Kidney tubule cell (primary cell): ENCODE measurements at places on chromosomes 6 and 20.
A peak's percentile ranks its signal among the peaks of the same experiment; 100 is the strongest.

DNA sequence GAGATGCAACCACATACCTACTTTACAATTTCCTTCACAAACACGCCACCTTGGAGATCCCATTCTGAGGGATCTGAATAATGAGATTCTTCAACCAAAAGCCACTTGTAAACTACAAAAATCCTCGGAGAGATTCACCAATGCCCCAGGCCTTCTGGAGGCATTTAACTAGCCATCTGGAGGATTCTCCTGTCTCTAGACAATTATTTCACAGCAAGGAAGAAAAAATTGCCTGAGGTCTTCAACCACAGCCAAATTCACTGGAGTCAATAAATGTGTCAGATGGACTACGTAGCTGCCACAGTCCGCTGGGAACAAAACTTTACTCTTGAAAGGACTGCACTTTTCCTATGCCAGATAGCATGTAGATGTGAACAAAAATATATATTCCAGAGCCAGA is 19.0 kb upstream of the DCDC2 start:
- no peak for DNase-seq

DNA sequence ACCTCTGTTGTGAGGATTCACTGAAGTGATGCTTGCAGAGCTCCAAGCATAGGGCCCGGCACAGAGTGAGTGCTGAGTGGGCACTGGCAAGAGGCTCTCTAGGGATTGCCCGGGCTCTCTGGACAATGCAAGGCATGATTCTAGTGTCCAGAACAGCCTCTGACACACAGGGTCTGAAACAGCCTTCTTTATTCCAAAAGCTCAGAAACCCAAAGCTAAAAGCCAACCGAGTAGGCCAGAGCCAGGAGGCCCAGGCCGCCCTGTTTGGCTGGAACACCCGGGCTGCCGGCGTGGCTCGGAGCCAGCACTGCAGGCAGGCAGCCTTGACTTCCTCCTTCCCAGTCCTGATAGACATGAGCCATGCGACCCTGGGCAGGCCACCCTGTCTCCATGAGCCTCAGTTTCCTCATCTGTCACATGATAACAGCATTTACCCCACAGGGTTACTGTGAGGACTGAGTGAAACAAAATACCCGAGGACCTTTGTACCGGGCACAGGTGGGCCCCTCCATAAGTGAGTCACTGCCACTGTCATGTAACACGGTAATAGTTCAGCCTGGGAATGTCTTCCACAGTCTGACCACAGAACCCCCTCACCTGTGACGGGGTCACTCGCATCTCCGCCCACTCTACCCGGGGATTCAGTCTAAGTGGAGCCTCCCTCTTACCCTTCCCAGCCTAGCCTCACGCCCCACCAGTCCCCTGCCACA is 51.5 kb downstream of the PTPRT start:
- peak; percentile 13 for DNase-seq

DNA sequence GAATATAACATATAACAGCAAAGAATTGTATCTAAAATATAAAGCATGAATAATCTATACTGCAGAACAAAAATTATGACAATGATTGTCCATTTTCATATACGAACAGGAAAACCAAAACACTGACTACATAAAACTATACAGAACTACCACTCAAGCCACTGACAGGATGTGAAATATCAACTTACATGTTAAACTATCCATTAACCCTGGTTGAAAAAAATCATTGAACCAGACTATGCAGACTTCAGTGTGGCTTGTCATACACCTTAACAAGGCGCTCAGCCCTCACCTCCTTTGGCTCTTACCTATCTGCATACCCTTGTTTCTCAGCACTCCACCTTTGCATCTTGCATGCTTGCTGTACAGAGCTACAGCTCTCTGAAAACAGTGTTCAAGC is 34.9 kb downstream of the ASCC3 start:
- DNase-seq: peak; percentile 1

- peak; percentile 89 for DNase-seq
These were observed 554 bp upstream of the ZSCAN31 start for GRCh38 chr6:28336284-28337120.

DNA sequence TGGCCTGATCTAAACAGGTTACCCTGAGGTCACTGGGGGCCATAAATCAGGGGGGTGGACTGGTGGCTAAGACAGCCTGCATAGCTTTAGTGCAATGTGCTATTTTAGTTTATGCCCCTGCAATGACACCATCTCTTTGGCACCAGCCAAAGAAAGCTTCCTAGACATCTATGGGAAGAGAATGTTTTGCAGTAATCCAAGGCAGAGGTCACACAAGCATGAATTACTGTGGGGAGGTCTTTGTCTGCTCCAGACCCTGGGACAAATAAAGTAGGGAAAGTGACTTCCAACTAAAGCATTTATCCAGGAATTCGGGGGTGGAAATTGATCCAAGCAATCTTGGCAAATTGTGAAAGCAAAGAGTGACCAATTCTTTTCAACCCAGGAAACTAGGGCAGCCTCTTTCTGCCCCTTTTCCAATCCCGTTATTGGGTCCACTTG is 5.3 kb downstream of the RIPOR2 start:
- DNase-seq: peak; percentile 20

GRCh38 chr20:16129411-16129810 is 443.8 kb downstream of the KIF16B start:
- DNase-seq: no peak

DNA sequence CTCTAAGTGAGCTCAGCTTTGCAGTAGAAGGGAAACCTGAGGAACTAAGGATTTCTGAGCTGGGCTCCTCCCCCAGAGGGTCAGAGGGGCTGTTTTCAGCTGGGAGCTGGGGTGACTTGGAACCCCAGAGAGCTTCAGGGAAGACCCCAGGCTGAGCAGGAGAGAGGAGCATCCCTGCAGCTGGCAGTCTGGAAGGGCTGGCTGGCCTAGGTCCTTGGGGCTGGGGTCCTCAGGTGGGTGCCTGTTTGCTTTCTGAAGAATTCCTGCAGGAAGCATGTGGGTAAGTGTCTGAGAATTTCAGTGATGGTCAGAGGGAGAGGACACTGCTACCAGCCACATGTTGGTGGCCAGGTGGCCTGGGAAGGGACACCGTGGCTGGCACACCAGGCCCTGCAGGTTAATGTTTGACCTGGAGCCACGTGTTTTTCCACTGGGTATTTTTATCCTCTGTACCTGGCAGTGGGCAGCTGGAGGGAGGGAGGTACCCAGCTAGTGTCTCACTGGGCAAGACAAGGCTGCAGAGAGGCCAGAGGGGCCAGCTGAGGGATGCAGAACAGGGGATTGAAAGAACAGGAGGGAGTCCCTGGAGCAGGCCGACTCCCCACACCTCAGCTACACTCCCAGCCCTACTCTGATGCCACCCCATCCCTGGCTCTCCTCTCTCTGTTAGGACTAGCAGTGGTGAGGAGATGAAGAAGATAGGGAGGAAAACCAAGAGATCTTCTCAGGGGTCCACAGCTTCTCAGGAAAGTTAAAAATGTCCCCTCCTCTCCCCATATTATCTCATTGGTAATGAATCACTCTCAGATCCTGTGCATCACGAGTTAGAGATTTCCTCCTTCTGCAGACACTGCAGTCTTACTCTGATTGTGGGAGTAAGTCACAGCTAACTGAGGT is 143.6 kb downstream of the VEGFA start:
- DNase-seq: peak; percentile 45

DNA sequence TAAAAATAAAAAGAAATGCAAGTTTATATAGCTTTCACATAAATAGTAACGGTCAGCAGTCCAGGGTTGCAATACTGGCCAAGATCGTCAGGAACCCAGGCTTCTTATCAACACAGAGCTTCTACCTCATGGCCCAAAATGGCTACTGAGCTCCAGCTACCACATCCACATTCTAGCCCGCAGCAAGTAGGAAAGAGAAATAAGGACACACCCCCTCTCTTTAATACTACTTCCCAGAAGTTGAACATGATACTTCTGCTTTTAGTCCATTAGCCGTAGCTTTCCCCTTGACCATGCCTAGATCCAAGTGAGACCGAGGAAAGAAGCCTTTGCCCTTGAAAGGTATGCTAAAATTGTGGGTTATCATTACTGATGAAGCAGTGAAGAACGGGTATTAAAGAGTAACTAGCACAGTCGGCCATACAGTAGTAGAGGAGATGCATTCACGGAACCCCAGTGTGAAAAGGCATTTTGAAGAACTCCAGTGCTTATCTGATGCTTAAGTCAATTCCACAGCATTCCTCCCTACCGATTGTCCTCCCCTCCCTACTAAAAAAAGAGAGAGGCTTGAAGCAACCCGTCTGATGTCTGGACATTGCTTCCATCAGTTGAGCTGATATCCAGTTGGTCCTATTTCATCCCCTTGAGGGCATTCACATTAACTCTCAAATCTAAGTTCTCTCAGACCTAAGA is 226.9 kb upstream of the RREB1 start:
- DNase-seq: no peak

DNA sequence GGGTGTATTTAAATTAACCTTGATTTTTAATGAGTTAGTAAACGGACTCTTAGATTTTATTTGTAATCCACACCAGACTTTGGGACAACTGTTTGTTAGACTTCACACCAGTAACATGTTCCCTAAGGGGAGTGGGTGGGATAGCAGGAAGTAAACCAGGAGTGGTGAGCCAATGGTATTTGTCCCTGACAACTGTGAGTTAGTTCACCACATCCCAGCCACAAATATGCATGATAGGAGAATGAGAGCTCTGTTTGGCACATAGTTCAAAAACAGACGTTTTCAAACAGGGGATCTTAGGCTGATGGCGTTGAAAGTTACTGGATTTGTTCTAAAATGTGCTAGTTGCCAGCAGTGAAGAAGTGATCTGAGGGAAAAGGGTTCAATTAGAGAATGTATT is 18.7 kb upstream of the COL10A1 start:
- DNase-seq: peak; percentile 64

GRCh38 chr6:5706124-5707033 is 300.3 kb downstream of the NRN1 start:
- no peak for DNase-seq

GRCh38 chr6:90035047-90035723 is 140.9 kb downstream of the GJA10 start:
- no peak for DNase-seq

DNA sequence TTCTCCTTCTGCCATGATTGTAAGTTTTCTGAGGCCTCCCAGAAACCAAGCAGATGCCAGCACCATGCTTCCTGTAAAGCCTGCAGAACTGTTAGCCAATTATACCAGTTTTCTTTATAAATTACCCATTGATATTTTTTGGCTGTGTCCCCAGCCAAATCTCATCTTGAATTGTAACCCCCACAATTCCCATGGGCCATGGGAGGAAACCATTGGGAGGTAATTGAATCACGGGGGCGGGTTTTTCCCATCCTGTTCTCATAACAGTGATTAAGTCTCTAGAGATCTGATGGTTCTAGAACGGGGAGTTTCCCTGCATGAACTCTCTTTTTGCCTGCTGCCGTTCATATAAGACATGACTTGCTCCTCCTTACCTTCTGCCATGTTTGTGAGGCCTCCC is 788.5 kb downstream of the C6orf118 start:
- no peak for DNase-seq

GRCh38 chr6:53547166-53547810 is 2.4 kb upstream of the GCLC start:
- no peak for DNase-seq

DNA sequence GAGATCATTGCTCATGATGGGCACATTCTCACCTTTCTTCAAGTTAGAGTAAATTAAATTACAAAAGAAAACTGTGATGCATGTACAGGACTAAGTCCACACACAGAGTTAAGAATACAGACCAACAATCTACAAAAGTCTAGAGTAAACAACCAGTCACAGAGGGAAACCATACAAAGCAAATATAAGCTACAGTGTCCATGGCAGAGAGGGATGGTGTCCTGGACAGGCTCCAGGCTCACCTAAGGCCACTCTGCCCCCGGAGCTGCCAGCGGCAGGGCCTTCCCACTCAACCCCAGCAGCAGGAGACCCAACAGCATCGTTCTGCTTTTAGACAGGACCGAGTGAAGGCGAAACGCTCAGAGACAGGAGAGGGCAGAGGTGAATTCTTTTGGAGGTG is 16.0 kb downstream of the PDE10A start:
- DNase-seq: no peak

DNA sequence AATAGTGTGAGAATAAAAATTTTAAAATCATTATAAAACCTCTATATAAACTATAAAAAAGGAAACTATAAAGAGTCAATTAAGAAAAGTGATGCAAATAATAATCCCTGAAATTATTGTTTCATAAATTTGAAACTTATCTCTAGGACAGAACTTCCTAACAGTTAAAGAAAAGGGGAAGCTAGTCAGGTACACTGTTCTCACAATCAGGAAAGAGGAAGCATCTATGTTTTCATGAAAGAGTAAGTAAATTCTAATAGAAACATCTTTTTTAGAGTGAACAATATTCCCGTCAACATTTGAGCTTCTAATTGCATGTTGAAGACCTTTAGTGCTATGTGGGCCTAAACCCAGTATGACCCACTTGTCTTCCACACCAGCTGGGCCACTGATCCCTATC is 1.2 kb upstream of the ADGRF1 start:
- no peak for DNase-seq

DNA sequence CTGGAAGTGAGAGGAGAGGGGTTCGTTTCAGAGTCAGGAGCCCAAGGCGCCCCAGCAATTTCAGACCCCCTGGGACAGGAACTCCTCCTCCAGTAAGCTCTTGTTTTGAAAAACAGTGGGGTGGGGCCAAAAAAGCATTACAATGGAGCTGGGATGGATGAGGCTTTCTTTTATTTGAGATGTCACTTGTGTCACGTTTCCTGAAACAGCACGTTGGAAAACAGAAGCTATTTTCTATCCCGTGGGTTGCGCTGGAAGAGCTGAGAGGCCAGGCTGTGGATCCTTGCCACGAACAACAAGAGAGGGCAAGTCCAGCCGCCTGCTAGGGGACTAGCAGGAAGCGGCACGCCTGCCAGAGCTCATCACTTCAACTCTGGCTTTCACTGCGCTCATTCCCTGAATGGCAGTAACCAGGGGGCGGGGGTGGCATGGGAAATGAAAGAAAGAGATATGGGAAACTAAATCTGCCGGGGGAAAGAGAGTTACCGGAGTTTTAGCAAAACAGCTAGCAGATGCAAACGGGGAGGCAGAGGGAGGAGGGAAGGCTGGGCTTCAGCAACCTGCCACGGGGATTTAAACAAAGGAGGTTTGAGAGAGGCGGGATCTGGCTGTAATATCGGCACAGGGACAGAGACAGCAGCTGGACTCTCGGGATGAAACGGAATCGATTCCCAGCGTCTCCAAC is 34.6 kb downstream of the GCNT2 start:
- peak; percentile 20 for DNase-seq

DNA sequence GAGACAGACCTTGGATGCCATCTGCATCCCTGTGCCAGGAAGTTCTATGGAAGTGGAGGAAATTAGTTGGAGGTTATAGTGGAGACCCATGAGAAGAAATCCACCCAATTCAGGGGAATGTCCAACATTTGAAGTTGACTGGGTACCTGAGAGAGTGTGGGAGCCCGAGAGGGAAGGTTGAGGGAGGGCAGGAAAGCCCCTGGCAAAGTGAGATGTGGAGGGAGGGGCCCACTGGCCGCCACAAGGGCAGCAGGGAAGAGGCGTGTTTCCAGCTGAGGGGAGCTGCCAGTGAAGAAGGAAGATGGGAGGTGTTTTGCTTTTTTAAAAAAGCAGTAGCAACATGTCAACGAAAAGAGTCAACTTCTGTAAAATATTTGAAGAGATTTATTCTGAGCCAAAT is 16.3 kb upstream of the SERPINB9 start:
- no peak for DNase-seq

GRCh38 chr20:44637042-44637441 is 14.5 kb downstream of the ADA start:
- DNase-seq: no peak
